Hippocampal formation (tissue), 2 donors: ENCODE measurements at places on chromosomes 2 and 18.

- DNase-seq = no peak
Observed at GRCh38 chr2:200253639-200254038, 52.9 kb upstream of the SPATS2L start.

DNA sequence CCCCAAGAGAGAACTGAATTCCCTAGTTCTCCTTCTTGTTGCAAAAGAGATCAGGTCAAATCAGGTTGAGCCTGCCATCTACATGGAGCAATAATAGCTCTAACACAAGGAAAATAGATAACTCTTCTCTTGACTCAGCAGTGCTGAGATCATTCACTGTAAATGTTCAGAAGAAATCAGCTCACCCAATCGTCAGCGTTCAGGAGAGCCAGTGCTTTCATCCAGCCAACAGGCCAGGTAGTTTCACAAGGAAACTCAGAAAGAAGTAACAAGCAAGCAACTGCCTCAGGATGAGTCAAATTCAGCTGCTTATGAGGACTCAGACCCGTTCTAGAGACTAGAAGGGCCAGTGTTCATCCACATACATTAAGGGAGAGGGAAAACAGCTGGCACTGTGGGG, 5.9 kb downstream of the LMAN2L start:
- DNase-seq = no peak

- peak; percentile 18 for DNase-seq
Observed at GRCh38 chr2:230218421-230218820, 1.4 kb downstream of the SP110 start.

DNA sequence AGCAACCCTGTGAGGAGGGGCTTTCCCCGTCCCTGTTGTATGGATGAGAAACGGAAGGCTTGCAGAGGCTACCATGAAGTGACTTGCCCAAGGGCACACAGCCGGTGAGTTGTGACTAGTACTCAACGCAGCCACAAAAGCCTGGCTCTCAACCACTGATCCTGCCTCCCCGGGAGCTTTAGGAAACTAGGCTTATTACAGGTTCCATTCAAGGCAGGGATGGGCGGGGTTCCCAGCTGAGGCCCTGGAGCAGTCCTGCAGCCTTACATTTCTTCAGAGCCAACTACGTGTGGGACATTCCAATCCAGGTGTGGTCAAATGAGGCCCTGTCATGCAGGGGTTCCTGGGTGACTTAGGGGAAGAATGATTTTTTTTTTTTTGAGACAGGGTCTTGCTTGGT, 59.6 kb downstream of the MEX3C start:
- DNase-seq = no peak

- DNase-seq = peak; percentile 61
Observed at GRCh38 chr18:37778417-37779165, 213.0 kb upstream of the CELF4 start.

GRCh38 chr2:12941203-12941602, 224.5 kb downstream of the TRIB2 start:
- no peak for DNase-seq

GRCh38 chr2:136013136-136013685, 27.8 kb upstream of the DARS1 start:
- DNase-seq = no peak

GRCh38 chr2:45774688-45775244, 123.3 kb downstream of the PRKCE start:
- no peak for DNase-seq

DNA sequence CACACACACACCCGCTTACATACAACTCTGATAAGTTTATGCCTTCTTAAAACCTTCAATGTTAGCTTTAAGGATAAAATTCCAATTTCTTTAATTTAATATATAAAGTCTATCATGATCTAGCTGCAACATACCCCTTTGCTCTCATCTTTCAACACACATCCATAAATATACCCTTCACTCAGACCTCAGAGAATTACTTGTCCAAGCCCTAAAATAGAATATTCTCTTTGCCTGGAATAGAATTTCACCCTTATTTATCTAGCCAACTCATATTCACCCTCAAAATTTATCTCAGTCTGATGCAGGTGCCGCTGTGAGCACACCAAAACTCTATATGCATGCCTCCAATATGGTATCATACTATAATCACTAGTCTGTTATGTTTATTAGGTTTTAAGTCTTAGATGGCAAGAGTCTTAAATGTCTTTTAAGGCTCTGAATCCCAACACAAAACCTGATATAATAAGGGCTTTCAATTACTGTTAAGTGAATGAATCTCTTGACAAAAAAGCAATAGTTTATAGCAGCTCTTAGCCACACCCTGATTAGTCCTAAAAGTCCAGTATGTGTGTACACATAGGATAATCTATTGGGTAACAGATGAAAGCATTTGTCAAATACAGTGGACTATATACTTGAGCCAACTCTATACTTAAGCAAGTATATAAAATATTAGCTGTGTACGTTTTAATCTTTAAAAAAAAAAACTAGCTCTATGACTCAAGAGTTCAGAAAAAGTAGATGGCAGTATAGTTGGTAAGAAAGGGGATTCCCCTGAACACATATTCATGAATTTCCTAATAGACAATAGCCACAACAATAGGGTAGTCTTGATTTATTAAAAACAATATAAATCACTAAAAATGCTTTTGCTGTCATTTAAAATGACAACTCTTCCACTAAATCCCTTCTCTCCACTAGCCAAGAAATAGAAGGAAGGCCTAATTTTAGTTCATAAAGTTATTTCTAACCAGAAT, 144.5 kb downstream of the EXOC6B start:
- DNase-seq = no peak

DNA sequence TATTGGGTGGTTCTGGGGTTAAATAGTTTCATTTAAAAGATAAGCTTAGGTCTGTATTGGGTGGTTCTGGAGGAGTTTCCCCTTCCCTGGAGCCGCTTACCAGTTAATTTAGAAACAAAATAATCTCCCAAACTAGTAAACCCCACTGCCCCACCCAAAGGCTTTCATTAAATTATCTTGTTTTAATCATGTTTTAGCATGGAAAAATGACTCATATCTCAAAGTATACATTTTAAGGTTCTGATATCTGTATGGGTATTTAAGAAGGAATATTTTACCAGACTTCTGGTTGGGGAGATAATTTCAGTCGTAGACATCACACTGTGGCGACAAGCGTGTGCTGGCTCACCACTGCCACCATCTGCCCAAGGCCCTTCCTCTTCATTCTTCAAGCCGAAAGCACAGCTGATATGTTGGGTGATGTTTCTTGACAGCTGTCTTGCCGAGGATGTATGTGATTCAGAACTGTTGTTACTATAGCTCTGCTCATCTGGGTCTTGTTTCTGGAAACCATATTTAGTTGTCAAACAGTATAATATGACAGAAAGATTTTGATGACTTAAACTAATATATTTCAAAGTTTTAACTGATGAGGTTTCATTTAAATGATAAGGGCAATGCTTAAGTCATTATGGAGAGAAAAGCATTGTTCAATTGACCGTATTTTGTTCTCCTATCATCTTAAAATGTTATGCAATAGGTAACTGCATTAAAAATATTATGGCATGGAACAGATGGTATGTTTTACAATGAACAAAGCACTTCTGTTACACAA, 5.1 kb downstream of the FIGLA start:
- peak; percentile 16 for DNase-seq

GRCh38 chr2:135066710-135067109, 14.6 kb downstream of the RAB3GAP1 start:
- no peak for DNase-seq

DNA sequence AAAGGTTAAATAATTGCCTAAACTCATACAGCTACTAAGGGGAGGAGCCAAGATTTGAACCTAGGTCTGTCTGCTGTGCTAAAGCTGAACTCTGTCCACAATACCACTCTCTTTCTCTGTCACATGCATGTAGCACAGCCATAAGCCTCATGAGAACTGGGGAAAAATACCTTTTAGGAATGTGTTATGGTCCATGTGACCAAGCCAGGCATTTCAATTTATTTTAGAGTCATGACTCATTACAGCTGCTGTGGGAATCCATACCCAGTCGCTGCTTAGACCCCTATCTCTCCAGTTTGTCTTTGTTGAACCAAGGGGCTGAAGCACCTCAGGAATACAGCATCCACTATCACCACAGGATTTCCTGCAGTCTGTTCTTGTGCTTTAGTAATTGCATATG, 200.0 kb upstream of the SIX3 start:
- no peak for DNase-seq

DNA sequence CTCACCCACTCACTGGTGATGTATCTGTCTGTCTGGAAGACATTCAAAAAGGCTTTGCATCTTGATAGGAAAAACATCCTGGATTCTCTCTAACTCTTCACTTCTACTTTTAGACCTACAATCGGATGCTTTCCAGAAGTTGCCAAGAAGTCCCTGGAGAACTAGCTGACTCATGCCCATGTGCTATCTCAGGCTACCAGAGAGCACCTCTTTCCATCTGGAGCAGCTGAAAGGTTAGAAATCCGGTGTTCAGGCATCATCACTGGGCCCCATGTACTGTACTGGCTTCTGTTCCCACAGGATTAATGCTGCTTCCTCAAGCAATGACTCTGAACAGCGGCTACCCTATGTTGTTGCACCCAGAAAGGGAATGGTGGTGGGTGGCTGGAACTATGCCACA, 259.0 kb downstream of the NBAS start:
- no peak for DNase-seq

DNA sequence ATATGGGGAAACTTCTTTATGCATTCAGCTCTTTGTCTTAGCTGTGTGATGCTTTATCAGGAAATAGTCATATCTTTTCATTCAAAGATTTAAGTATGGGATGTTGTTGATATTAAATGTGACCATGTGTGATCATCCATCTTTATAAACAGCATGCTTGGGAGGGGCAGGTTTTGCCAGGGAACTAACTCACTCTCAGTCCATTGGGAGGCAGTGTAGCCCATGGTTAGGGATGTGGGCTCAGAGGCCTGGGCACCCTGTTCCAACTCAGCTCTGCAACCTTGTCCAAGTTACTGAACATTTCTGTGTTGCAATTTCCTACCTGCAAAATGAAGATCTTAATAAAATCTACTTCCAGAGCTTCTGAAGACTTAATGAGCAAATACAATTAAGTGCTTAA, 92.0 kb upstream of the BCL2L11 start:
- no peak for DNase-seq

DNA sequence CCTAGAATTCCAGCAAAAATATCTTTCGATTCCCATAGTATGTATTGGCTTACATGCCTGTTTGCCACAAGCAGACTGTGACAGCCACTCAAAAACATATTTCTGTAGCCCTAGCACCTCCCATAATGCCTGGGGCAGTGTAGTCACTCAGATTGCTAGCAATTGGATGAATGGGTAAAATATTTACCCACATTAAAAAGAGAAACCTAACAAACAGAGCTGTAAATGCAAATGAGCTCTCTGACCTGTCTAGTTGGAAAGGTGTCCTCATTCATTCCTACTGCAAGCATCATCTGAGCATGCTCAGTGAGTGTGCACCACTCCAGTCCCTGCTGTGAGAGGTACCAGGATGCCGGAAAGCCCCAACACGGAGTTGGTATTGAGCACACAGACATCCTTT, 234.0 kb upstream of the RAB12 start:
- no peak for DNase-seq

DNA sequence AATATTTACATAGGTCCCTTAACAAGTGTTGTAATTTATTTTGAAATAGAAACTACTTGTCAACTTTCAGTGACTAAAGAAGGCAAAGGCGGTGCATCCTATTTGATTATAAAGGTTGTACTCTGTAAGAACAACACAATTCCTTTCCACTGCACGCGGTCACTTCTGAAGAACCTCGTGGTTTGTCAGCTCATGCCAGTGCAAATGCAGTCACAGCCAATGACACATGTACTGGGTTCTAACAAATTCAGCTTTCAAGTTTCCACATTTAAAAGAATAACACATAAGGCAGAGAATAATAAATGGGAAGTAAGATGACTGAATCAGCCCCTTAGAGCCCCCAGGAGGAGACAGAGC, 39.7 kb downstream of the CYB5A start:
- DNase-seq = no peak

GRCh38 chr2:29443151-29443550, 327.9 kb downstream of the CLIP4 start:
- DNase-seq = no peak

DNA sequence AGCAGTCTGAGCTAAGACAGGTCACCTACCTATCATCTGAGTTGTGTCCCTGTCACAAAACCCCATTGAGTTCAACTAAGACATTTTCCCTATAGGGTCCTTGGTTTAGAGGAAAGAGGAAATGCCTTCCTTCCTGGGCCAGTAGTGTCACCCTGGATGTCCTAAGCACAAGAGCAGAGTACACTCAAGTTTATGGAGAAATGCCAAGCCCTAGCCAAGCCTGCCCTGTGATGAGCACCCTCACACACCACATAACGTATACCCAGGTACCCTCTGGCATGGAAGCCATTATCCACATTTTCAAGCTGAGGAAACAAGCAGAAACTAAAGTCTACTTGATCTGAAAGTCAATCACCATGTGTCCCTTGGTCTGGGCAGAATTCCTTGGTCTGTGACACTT, 37.3 kb downstream of the SUCLG1 start:
- DNase-seq = no peak

DNA sequence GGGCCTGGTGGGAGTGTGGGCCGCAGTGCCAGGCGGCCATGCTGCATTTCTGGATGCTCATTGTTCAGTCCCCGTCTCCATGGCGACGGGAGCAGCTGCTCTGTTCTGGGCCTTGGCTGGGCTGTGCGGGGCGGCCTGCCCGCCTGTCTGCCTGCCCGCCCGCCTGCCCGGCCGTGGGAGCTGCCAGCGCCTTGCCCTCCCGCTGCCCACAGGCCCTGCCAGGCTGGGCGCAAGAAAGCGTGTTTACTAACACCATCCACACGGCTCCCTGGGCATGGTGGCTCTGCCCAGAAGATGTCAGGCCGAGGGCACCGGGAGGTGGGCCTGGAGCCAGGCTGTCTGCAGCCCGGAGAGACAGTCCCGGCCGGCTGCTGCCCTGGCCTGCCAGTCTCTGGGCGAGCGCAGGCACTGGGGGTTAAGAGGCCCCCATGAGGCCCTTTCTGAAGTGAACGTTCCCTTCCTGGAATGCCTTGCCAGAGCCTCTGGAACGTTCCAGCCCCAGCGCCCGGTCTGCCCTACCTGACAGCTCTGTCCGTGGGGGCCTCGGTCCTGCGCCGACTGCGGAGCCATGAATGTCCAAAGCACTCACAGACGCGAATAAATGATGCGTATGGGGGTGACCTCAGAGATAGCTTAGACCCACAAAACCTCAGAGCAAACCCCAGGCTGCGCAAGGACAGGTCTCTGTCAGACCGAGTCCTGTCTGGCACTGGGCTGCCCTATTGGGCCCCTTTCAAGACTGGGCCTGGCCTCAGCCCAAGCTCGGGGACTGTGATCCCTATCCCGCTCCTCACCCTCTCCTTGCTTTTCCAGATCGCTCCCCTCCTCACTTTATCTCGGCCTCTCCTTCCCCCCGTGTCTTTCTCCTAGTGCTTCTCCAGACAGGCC, 44.3 kb downstream of the MYCN start:
- peak; percentile 92 for DNase-seq

GRCh38 chr2:238967031-238967977, 119.4 kb downstream of the TWIST2 start:
- no peak for DNase-seq

DNA sequence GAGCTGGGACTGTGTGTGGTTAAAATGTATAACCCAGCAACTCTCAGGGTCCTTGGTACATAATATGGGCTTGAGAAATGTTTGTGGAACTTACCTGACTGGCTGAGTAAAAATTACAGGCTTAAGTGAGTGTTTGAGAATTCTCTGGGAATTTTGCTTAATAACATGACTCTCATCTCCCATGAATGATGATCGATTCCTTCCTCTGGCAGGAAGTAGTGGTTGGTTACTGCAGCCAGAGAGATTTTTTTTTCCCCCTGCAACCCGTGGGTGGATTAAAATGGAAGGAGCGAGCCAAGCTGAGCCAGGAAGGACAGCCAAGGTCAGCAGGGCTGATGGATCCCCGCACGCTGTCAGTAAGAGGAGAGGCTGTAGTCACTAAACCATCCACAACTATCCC, 40.6 kb upstream of the RFX8 start:
- DNase-seq = no peak
